Ovary (tissue), 10 donors: ENCODE measurements at places on chromosomes 6 and 20. TPM values are rescaled to one million over a fixed set of nuclear protein-coding genes. Genes with fewer than 3 reads are reported as not detected.
A peak's percentile ranks its signal among the peaks of the same experiment; 100 is the strongest.

The GCNT2 gene
- total RNA-seq: 3.8 TPM

The KIF6 gene
- total RNA-seq: 0.96 TPM

The KIAA0408 gene
- 1.8 TPM for total RNA-seq

The UNC5CL gene
- 0.87 TPM for total RNA-seq

GRCh38 chr6:135703007-135703406 is 148.5 kb upstream of the PDE7B start:
- H3K4me1 ChIP-seq: no peaks in the 10 kb centered on the region
- no peak overlapping the region for H3K4me3 ChIP-seq
- DNase-seq: no peak
- no peaks in the 10 kb centered on the region for H3K27me3 ChIP-seq
- H3K36me3 ChIP-seq: no peaks in the 10 kb centered on the region
- no peak overlapping the region for H3K27ac ChIP-seq

DNA sequence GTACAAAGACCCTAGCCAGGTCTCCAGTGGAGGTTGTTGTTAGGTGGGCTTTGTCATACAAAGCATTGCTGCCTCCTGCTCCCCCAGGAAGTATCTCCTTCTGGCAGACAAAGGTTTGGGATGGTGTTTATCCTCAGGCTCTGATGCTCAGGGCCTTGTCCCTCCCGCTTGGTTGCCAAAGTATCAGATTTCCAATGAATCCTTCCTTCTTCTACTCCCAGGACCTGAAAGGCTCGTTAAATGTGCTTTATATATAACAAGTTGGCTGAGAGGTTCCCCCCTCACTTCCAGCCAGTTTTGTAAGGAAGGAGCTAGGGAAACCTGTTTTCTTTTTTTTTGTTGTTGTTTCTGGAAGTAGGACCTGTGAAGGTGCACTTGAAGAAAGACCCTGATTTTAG is 14.4 kb downstream of the PTK7 start:
- peak overlapping the region; percentile 76 for H3K27ac ChIP-seq
- H3K4me1 ChIP-seq: peaks cover 5% of the 10 kb centered on the region
- DNase-seq: no peak
- no peak overlapping the region for H3K4me3 ChIP-seq
- H3K36me3 ChIP-seq: no peaks in the 10 kb centered on the region

- H3K27ac ChIP-seq: no peak overlapping the region
- DNase-seq: no peak
- no peaks in the 10 kb centered on the region for H3K36me3 ChIP-seq
- no peaks in the 10 kb centered on the region for H3K27me3 ChIP-seq
- no peak overlapping the region for H3K4me3 ChIP-seq
- no peaks in the 10 kb centered on the region for H3K4me1 ChIP-seq
These were observed 44.6 kb downstream of the MAK start for GRCh38 chr6:10793695-10794094.

- no peaks in the 10 kb centered on the region for H3K36me3 ChIP-seq
- H3K27me3 ChIP-seq: no peaks in the 10 kb centered on the region
- no peak for DNase-seq
- no peak overlapping the region for H3K27ac ChIP-seq
These were observed 280.0 kb upstream of the TBX18 start for GRCh38 chr6:85044361-85044760.

- no peaks in the 10 kb centered on the region for H3K36me3 ChIP-seq
- peak overlapping the region; percentile 74 for H3K27ac ChIP-seq
- peaks cover 5% of the 10 kb centered on the region for H3K4me1 ChIP-seq
- no peak for DNase-seq
- no peaks in the 10 kb centered on the region for H3K27me3 ChIP-seq
These were observed 710 bp downstream of the BTBD9 start for GRCh38 chr6:38638941-38639497.

DNA sequence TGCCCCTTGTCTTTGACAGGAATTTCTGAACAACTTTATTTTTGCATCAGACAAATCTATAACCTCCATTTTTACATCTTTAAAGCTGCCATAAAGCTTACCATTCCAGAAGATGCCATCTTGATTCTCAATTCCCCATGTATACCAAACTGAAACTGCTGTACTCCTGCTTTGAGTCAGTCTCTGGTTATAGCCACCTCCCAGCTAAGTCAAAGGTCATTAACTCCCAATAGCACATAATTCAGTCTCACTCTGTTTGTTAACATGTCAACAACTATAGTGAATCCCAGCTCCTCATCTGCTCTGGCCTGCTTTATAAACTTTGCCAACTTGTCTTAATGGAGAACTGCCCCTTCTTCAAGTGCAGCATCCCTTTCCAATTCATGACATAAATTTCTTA is 343.6 kb downstream of the FRK start:
- no peaks in the 10 kb centered on the region for H3K36me3 ChIP-seq
- no peak for DNase-seq
- H3K27me3 ChIP-seq: no peaks in the 10 kb centered on the region

DNA sequence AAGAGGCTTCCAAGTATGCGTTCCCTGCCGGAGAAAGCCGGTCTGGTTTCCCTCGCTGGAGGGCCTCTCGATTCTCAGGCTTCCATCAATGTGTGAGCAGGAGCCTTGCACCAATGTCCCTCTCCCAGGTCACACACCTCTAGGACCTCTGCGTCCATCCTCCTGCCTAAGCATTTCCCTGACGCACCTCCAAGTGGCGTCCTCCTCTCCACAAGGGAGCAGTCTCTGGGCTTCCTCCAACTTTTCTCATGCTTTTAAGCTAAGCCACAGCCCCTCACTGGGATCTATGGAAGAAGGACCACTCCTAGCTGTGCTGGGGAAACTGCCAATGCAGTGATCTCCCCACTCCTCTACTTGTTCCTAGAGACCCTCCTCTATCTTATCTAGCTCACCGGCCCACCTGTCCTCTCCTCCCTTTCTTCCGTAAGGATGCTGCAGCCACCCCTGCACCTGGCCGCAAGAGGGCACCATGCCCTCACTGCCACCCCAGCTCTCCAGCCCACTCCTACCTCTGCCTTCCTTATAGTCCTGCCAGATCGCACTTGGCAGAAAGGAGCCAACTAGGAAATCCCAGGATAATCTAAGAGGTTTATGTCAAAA is 258.7 kb downstream of the LRFN2 start:
- no peaks in the 10 kb centered on the region for H3K4me1 ChIP-seq
- H3K27ac ChIP-seq: no peak overlapping the region

- H3K4me3 ChIP-seq: no peak overlapping the region
- no peaks in the 10 kb centered on the region for H3K36me3 ChIP-seq
- DNase-seq: no peak
- no peaks in the 10 kb centered on the region for H3K4me1 ChIP-seq
- H3K27me3 ChIP-seq: no peaks in the 10 kb centered on the region
These were observed 206.3 kb upstream of the RAB32 start for GRCh38 chr6:146337376-146337775.

DNA sequence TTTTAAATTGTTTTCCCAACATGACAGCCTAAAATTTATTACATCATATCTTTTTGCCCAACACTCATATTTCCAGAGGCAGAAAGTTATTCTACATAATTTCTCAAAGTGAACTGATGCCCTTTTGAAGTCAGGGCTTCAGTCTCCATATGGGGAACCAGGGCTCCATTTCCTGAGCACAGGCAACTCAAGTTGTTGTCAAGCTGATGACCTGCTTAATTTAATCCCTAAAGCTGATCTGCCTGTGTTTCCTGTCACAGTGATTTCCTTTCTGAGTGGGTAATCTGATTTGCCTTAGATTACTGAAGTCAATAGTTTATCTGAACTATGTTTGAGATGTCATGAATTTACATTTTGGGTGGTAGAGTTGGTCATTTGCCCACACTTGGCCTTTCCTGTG is 932.1 kb upstream of the MANEA start:
- no peaks in the 10 kb centered on the region for H3K36me3 ChIP-seq
- no peaks in the 10 kb centered on the region for H3K4me1 ChIP-seq
- no peak overlapping the region for H3K4me3 ChIP-seq

DNA sequence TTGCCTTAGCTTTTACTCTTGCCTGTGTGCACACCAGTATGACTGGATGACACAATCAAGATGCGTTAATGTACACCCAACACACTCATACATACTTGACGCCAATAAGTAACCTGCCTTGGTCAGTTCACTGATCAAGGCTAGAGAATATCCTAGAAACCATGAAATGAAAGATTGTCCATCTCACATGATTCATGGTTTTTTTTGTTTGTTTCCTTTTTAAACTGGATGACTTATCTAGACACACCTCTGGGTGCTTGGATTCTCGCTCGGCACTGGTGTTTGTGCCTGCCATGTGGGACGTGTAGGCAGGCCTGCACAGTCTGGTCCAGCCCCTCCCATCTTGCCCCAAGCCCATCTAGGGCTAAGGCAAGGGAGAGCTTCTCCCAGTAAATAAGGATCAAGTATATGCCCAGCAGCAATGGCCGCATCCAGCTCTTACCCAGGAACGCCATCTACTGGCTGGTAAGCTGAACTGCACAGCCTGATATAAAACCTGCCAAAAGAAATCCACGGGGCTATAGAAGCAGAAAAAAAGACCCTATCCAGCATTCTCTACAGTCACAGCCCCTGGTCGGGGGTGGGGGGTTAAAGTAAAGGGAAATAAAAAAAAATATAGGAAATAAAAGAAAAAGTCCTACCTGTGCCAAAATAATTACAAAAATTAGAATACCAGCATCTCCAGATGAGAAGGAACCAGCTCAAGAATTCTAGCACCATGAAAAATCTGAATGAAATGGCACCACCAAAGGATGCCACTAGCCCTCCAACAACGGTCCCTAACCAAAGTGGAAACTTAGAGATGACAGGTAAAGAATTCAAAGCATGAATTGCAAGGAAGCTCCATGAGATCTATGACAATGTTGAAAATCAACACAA is 73.3 kb downstream of the OTOR start:
- DNase-seq: no peak
- H3K36me3 ChIP-seq: no peaks in the 10 kb centered on the region
- no peak overlapping the region for H3K27ac ChIP-seq
- H3K4me1 ChIP-seq: no peaks in the 10 kb centered on the region

DNA sequence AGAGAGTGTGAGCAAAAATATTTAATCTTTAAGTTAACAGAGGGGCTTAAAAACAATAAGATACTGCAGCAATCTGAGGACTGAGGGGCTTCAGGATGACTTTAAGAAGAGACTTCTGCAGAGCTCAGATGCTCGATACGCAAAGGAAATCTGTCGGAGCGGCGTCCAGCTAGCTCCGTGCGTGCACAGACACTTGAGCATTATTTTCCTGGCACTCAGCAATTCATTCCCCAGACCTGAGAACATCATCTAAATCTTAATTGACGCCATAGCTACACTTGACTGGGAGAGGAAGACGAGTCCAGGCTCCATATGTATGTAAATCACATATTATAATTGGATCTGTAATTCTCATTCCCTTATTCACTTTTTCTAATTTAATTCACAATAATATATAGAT is 228.2 kb downstream of the SOD2 start:
- H3K4me3 ChIP-seq: no peak overlapping the region
- no peaks in the 10 kb centered on the region for H3K4me1 ChIP-seq
- H3K36me3 ChIP-seq: no peaks in the 10 kb centered on the region
- no peaks in the 10 kb centered on the region for H3K27me3 ChIP-seq

GRCh38 chr20:17316316-17317038 is 89.6 kb downstream of the PCSK2 start:
- H3K27ac ChIP-seq: no peak overlapping the region
- H3K4me1 ChIP-seq: no peaks in the 10 kb centered on the region
- no peak overlapping the region for H3K4me3 ChIP-seq
- DNase-seq: no peak
- H3K36me3 ChIP-seq: no peaks in the 10 kb centered on the region

DNA sequence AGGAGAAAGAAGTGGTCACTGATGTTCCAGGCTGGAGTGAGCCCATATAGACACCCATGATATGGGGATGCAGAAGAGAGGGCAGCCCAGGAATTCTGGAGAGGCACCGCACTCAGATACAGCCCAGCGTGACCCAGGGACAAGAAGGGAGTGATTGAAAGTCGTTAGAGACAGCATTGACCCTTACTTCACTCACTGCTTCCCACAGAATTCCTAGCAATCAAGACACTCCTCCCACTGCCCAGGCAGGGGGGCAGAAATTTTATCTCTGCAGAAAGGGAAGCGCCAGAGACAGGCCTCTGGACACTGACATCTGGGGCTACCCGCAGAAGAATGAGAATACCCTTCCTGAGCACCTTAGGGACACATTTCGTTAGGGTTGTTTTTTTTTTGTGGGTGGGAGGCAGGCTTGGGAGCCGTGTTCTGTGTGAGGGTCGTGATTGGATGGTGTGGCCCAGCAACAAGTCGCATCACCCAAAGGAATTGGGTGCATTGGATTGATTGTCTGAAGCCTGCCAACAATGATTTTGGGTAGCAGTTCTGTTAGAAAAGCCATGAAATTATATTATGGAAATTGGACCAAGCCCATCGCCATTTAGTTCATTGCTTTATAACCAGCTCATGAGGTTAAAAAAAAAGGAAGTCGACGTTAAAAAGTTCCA is 45.9 kb upstream of the MAP3K4 start:
- H3K4me3 ChIP-seq: no peak overlapping the region
- no peaks in the 10 kb centered on the region for H3K27me3 ChIP-seq
- no peak for DNase-seq
- no peak overlapping the region for H3K27ac ChIP-seq
- no peaks in the 10 kb centered on the region for H3K4me1 ChIP-seq
- no peaks in the 10 kb centered on the region for H3K36me3 ChIP-seq

DNA sequence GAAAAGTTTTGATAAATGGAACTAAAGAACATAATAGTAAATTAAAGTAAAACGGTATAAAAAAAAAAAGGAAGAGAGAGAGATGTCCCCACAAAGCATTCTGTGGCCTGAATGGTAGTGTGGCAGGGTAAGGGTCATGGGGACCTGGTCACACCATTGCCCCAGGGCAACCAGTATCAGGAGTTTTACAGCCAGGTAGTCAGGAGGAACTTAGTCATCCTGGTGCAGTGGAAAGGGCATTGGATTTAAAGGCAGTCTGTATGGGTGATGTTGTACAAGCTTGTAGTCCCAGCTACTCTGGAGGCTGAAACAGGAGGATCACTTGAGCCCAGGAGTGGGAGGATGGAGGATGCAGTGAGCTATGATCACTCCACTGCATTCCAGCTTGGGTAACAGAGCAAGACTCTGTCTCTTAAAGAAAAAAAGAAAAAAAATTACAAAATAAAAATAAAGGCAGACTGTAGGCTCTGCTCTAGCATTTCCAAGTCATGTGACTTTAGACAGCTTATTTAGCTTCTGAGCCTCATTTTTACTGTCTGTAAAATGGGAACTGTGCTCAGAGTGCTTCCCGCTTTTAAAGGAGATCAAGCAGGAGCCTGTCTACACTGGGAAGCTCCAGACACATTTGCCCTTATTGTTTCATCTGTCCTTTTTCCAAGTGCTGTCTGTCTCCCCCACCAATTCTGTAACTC is 112.8 kb upstream of the ARMC2 start:
- H3K27me3 ChIP-seq: no peaks in the 10 kb centered on the region
- no peak for DNase-seq
- no peaks in the 10 kb centered on the region for H3K4me1 ChIP-seq
- H3K27ac ChIP-seq: no peak overlapping the region

- no peak for DNase-seq
- H3K27ac ChIP-seq: no peak overlapping the region
- no peaks in the 10 kb centered on the region for H3K36me3 ChIP-seq
- H3K4me3 ChIP-seq: no peak overlapping the region
These were observed 255.1 kb upstream of the JAG1 start for GRCh38 chr20:10928841-10929421.
